RPMI7951 (cell line): ENCODE measurements at places on chromosomes 13 and 19. TPM values are rescaled to one million over a fixed set of nuclear protein-coding genes. Genes with fewer than 3 reads are reported as not detected.

GRCh38 chr19:5586300-5587070 is 18.7 kb upstream of the TINCR start:
- DNase-seq, result no peak

SHISA7 gene
- 0.12 TPM in 1 of 2 replicates, not detected in the other for total RNA-seq

DNA sequence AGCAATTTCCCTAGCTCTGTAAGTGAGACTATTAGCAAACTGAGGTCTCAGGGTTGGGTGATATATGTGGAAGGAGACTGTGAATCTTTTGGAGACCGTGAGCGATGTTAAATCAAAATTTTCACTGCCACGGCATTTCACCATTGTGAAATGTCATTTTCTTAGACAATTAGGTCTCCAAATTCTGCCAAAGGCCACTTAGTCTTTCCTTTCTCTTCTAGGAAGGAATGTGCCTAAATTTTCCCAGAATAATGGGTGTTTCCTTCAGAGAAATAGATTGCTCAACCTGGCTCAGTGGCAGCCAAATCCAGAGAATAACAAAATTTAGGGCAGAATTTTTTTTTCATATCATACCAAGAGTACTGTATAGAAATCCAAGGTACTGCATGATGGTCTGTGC is 64.5 kb upstream of the SCEL start:
- no peak for DNase-seq

DNA sequence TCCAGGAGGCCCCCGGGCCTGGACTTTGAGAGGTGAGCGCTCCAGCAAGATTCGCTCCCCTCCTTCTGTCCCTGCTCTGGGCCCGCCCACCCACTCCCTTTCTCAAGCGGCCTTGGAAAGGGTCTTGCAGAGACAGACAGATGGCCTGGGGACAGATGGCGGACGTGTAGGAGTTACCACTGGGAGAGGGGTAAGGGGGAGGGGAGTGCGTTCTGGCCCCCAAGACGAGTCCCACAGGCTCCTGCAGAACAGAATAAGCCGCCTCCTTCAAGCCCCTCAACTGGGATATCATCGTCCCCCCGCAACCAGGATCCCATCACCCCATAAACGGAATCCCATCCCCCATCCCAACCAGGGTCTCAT is 3.6 kb upstream of the TNFAIP8L1 start:
- no peak for DNase-seq

GRCh38 chr13:50243931-50244330 is 228.7 kb downstream of the KCNRG start:
- DNase-seq, result no peak

- no peak for DNase-seq
Measured at GRCh38 chr19:2517881-2518601, 42.1 kb downstream of the GADD45B start.

SIGLEC9 gene
- total RNA-seq, result 0.10 TPM in 1 of 2 replicates, not detected in the other
